ENCODE measurements at places on chromosomes 7 and 10.

DNA sequence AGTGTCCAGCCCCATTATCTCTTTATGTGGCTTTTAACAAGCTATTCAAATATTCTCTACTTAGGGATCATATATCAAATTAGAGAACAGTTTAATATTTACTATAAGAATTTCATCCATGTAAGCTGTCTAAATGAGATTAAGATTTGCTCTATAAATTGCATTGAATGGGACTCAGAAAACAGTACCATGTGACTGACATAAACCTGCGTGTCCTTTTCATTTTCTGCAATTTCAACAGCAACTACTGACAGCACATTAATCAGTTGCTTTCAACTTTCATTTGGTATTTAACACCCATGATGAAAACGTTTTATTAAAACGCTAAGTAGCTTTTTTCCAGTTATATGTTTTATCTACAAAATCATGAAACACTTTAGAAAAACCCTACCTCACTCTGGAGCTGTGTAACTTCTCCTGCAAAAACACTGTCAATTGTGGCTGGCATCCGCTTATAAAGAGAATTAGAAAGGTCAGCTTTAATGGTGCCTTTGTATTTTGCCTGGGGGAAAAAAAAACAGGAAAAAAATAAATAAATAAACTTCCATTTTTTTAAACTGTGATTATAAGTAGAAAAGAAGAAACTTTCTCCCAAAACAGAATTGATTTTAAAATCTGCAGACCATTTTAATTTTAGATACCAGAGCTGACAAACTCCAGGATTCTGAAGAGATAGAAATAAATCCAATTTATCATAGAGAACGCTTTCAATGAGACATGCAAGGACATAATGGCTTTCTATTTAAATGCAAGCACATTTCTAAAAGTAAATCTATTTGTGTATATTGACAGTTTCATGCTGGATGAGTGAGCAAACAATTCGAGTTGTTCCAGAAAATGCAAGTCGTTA is 9.2 kb downstream of the NEBL start:
- DNase-seq, result no peak

GRCh38 chr10:35212856-35213255 is 86.2 kb downstream of the CREM start:
- DNase-seq, result no peak

GRCh38 chr7:106332201-106332600 is 47.4 kb upstream of the NAMPT start:
- no peak for DNase-seq

- DNase-seq, result no peak
Observed at GRCh38 chr10:99977916-99978315, 31.8 kb downstream of the DNMBP start.

DNA sequence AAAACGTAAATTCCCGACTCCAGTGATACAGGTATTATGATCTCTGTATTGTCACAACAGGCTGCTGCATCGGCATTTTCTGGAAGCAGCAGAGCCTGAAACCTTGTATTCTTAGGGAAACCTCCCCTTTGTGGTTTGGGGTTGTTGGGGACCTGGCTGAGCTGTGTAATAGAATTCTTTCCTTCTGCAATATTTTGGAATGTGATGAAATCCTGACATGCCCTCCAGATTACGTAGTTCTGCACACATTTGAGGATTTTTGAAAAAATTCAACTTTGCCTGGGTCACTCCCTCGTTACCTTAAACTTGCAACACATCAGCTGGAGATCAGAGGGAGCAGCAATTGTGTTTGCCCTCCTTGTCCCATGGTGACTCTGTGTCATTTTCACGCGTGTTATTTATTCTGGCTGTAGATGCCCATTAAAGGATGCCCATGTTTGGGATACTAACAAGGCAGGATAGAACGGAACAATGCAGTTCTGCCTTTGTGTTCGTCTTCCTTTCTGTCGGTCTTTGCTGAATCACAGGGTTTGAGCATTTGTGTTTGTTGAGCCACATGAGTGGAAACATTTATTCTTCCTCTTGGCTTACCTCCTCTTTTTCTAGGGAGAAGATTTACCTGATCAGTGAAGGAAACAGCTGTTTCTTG is 181.7 kb downstream of the TCF7L2 start:
- no peak for DNase-seq

GRCh38 chr10:8189458-8189857 is 135.0 kb downstream of the GATA3 start:
- DNase-seq, result no peak

DNA sequence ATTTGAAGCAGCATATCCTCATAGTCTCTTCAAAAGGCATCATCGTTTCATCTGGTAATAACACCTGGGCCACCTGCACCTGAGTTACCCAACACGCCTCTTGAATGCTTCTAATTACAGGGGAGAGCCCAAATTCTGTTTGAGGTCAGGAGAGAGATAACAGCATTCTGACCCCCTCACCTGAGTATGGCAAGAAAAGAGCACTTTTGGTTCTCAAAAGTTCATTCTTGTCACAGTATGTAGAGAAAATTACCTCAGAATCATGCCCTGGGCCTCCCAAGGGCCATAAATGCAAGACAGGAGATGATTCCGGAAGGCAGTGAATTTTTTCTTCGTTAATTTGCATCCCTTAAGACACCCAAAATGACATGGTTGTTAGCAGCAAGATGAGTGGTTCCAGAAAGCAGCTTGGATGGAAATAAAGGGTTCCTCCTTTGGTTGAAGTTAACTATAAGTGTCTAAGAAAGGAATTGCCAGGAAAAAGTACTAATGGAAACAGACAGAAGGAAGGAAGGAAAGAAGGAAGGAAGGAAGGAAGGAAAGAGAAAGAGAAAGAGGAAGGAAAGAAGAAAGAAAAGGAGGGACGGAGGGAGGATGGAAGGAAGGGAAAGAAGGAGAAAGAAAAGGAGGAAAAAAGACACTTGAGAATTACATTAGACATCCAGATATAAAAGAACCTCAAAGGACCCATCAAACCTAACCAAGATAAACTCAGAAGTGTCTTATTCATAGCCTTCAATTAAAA is 228.4 kb upstream of the RHOBTB1 start:
- no peak for DNase-seq

DNA sequence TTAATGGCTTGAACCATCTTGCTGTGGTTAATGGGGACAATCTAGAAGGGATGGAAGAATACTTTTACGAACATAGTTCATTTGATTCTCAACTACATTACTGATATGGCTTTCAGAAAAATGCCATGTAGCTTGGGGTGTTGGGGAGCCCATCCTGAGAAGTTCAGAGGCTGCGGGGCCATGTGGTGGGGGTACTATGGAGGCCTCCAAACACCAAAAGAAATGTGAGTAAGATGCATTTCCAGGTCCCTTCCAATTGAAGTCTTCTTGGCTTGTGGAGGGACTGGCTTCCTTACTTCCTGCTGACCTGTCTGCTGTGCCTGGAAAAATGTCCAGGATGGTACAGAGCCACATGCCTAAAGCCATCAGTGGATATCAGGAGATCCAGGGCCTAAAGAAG is 1.6 kb upstream of the MBL2 start:
- DNase-seq, result no peak
